ENCODE measurements at places on chromosomes 7 and 10. TPM values are rescaled to one million over a fixed set of nuclear protein-coding genes. Genes with fewer than 3 reads are reported as not detected.

DNA sequence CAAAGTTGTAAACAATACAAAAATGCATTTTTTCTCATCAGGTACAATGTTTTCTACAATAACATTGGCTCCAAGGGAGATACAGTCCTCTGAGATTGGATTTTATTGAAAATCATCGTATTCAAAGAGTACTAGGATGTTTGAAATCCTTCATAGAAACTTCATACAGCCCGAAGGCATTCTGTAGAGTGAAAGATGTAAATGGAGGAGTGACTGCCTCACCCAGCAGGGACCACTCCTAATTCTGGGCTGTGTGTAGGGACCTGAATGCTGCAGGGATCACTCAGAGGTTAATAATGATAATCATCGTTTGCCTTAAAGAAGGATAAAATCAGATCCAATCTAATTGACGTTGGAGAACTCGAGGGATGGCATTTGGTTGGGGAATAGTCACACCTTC lies 198.6 kb downstream of the HECW1 start:
- DNase-seq, result no peak

GRCh38 chr7:24054236-24054635 lies 229.8 kb upstream of the NPY start:
- DNase-seq, result no peak

DNA sequence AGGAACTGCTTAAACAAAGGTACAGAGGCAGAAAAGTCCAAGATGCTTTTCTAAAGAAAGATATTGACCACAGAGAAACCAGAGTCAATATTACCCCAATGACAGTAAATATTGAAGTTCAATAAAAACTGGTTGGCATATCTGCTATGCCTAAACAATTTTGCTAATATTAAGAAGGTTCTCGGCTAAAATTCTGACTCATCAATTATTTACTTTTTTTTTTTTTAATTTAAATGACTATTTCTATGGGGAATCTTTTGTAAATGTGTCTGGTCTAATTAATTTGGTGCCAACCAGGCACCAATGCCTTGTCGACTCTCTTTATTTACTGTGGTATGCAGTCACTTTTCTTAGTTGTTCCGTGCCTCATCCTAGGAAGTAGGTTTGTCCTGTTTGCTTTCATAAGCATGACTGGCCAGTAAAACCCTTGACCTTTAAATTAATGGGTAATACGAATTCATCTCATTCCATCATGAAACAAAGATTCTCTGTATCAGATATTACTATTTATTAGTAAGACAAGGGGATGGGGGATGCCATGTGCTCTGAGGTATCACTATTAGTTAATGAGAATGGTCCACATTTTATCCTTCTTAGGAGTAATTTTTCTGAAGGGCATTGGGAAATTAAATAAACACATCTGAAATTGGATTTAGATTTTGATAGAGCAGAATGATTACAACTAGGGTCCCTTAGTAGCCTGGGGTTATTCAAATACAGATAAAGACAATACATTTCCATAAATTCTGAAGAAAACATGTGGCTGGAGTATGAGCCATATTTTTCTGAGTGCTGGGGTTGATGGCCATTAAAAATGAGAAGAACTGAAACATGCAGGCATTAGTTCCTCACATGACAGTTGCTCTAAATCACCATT lies 154.4 kb downstream of the VTI1A start:
- DNase-seq, result no peak

DNA sequence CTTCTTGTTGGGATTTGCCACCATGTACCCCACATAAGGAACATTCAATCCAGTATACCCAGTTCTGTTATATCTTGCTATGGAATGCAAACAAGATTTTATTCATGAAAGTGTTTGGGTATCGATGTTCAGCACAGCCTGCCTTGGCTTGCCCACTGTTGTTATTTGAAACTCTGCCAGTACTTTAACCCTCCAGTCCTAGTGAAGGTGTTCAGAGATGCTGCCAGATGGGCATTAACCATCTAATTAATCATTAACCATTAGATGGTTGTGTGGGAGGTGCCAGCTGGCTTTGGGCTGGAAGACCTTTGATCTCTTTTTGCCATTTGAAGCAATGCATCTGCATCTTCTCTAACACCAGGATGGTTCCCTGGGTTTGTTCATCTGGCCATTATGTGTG lies 363.0 kb downstream of the SH2D4B start:
- DNase-seq, result no peak

GRCh38 chr10:64385355-64385754 lies 864.2 kb downstream of the REEP3 start:
- DNase-seq, result no peak

DNA sequence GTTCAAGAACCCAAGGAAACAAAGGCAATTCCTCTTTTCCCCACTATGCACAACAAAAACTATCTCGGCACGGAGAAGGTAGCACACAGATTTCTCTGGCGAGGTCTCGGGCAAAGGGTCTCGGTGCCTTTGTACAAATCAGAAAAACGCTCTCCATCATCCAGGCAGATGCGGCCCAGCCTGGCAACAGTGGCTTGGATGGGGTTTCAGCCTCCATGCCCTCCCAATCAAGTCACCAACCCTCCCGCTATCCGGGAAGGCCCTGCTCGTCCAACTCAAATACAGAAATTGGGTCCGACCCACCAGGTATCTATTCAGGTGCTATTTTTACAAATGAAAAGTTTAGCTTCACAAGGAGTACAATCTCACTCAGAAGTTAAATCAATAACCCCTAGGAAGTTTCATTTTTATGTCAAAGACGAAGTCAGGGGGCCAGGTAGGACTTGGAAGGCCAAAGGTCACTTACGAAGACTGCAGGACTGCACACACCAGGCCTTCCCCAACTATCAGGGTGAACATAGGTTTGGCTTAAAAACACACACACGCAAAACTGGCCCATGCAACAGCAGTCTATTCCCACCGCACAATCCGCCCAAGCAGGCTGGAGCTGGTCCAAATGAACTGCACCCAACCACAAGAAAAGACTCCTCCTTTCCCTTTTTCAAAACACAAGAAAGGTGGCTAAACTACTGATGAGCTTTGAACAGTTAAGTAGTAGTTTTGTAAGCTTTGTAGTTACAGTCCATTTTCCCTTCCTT lies 43.0 kb downstream of the GNA12 start:
- DNase-seq, result no peak

GRCh38 chr7:19177269-19177668 lies 32.0 kb upstream of the FERD3L start:
- DNase-seq, result no peak

The XRCC2 gene
- polyA plus RNA-seq, result 46.1 TPM

The SCIN gene
- 10.9 TPM for polyA plus RNA-seq

The GPR15LG gene
- not detected for polyA plus RNA-seq

Measured in K562 (cell line).